ENCODE measurements at places on chromosomes 3 and 15. TPM values are rescaled to one million over a fixed set of nuclear protein-coding genes. Genes with fewer than 3 reads are reported as not detected.
A peak's percentile ranks its signal among the peaks of the same experiment; 100 is the strongest.

GRCh38 chr15:101458908-101459578 lies 30.5 kb downstream of the PCSK6 start:
- peak; percentile 70 for DNase-seq

Gene IQCF5
- not detected for total RNA-seq

Gene CRABP1
- not detected for total RNA-seq

- no peak for DNase-seq
Measured at GRCh38 chr3:123072152-123072551, 5.3 kb downstream of the PDIA5 start.

GRCh38 chr3:59433546-59433945 lies 383.7 kb upstream of the CFAP20DC start:
- DNase-seq, result no peak

DNA sequence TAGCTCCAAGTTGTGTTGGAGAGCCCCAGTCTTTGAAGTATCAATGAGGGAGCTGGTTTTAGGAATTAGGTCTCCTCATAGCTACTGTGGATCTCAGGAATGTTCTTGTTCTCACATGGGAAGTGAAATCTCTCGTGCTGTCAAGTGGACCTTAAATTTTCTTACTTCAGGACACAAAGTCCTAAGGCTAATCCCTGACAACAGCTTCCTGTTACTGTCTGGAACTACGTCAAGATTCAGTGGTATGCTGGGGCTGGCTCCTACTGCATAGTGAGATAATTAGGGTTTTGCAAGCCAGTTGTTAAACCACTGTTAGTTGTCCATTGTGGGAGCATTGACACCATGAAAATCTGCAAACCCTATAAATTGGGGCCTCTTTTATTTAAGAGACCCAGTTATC lies 22.8 kb downstream of the MESP1 start:
- no peak for DNase-seq

- no peak for DNase-seq
Measured at GRCh38 chr3:140068494-140069017, 133.6 kb downstream of the CLSTN2 start.

Gene TGM5
- not detected for total RNA-seq

- DNase-seq, result no peak
Measured at GRCh38 chr3:129107793-129108192, 13.8 kb downstream of the RAB43 start.

DNA sequence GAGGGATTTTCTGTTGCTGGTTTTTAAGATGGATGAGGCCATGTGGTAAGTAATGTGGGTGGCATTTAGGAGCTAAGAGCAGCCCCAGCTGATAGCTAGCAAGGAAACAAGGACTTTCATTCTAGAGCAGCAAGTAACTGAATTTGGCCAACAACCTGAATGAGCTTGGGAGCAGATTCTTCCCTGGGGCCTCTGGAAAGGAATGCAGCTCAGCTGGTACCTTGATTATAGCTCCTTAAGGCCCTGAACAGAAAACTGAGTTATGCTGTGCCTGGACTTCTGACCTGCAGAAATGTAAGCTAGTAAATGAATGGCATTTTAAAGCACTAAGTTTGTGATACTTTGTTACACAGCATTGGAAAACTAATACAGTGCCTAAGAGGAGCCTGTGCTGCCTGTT lies 565.5 kb downstream of the PDCD6IP start:
- no peak for DNase-seq

- no peak for DNase-seq
Measured at GRCh38 chr15:91308199-91308598, 208.1 kb downstream of the SV2B start.

GRCh38 chr15:94042180-94042928 lies 189.0 kb upstream of the MCTP2 start:
- no peak for DNase-seq

DNA sequence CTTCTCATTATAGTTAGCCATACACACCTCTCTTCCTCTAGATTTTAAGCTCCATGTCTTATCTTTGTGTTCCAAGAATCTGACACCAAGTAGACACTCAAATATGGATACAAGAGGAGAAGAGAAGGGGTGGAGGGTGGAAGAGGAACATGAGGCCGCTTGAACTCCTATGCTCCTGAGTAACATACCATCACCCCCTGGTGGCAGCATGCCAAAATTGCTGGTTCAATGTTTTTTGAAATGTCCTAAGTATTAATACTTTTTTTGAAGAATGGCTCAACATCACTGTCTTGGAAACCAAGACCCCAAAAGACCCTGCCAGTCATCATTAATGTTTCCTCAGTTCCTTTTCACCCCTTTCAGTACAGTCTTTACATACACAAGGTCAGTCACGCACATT lies 71.8 kb upstream of the HACD2 start:
- DNase-seq, result no peak

- no peak for DNase-seq
Measured at GRCh38 chr3:108511055-108511454, 659 bp upstream of the MYH15 start.

DNA sequence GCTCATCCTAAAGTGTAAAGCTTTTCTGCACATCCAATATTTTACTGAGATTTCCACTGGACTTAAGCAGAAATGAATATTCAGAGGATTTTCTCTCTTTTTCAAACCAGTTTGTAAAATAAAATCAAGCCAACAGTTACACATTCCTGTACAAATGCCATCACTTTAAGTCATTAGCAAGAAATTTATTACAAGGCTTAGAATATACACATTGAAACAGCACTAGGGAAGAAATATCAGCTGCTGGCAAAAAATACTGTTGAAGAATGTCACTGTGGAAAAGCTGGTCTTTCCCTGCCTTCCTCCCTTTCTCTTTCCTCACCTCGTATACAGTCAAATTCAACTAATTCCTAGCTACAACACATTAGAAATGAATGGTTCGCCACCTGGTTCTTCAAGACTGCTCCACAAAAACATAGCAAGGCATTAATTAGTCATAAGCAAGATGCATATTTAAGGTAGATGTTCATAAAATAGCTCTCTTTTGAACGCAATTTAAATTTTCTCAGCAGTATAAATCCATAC lies 21.3 kb downstream of the PLOD2 start:
- no peak for DNase-seq

- no peak for DNase-seq
Measured at GRCh38 chr15:40008061-40008765, 30.8 kb downstream of the SRP14 start.

Gene GXYLT2
- total RNA-seq, result 14.6 TPM

- peak; percentile 90 for DNase-seq
Measured at GRCh38 chr3:32781211-32781968, 36.4 kb upstream of the TRIM71 start.

Gene FOXL2
- total RNA-seq, result 0.11 TPM

DNA sequence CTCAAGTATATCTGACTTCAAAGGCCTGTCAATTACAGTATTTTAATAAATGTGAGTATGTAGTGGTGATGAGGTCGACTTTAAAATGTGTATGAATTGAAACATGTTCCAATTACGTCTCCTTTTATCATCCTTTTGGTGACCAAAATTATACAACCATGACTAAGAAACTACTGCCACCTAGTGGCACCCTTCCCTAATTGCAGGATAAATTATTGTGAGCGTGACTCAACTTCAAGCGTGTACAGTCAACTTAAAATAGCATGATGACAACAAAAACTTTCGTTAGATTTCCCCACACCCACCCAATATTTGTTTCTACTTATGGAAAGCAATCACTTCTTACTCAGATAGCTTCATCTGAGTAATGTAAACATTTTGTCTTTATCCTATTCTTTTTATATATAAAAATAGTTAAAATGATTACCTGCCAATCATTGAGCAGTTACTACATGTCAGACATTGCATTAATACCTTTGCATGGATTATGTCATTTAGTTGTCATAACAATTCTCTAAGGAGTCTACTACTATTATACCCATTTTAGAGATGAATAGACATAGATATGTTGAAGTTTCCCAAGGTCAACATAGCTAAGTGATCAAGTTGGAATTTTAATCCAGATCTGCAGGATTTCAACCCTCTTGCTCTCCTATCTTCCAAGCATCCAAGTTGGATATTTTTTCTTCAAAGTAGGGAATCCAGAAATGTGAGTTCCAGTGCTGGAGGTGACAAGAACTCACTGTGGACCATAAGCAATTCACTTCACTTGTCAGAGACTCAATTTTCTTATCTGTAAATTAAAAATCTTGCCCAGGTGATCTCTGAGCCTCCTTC lies 106.0 kb downstream of the MEX3B start:
- no peak for DNase-seq

DNA sequence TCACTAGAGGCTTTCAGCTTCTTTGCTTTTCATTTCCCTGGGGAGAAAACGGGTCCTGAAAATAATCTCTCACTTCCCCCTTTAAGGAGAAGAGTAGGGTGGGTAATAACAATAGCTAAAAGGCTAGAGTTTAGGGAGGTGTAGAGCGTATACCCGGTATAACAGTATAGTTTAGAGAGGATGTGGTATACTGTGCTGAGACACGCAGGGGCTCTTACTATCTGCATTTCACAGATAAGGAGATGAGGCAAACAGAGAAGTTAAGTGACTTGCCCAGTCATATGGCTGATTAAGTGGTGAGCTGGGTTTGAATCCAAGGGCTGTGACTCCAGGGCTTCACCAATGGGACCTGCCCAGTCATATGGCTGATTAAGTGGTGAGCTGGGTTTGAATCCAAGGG lies 15.0 kb upstream of the KCNMB3 start:
- DNase-seq, result no peak

DNA sequence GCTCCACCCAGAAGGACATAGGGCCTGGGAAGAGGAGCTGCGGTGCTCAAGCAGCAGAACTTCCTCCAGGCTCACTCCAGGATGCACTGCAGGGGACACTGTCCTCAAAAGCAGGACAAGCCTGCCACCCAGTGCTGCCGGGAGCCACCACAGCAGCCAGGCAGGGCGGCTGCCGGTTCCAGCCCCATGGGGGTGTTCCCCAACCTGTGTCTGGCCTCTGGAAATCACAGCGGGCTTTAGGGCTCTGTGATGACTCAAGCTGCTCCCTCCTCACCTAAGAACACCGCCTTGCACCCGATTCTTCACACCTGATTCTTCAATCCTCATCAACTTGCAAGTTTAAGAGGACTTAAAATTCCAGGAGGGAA lies 71.9 kb upstream of the SLC6A11 start:
- DNase-seq, result no peak

DNA sequence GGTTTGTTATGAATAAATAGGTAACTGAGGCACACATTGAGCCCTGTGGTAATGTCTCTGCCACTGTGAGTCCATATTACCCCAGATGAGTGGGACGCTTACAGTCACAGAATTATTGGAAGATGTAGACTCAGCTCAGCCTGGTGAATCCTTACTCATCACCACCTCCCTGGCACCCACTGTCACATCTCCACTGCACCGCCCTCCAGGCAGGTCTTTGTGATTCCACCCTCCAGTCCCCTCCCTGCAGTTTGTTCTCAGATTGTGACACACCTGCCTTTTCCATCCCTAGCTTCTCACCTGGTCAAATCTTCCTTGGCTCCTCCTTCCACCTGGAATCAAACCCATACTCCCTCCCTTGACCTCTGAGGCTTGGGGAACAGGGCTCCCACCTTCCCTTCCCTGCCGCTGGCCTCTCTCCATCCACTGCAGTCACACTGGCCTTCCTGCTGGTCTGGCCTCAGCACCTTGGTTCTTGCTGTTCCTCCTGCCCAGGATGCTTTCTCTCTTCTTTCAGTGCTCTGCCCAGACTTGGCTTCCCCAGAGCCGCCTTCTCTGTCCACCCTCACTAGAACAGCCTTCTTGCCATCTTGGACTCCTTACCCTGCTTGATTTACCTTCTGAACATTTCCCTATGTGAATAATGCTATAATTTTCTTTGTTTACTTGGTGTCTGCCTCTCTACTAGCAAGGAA lies 9.4 kb downstream of the SLC6A20 start:
- DNase-seq, result no peak

Measured in cardiac septum (tissue), 1 donor.